Right forelimb (tissue), 1 donor: ENCODE measurements at places on chromosomes 2 and 18.

DNA sequence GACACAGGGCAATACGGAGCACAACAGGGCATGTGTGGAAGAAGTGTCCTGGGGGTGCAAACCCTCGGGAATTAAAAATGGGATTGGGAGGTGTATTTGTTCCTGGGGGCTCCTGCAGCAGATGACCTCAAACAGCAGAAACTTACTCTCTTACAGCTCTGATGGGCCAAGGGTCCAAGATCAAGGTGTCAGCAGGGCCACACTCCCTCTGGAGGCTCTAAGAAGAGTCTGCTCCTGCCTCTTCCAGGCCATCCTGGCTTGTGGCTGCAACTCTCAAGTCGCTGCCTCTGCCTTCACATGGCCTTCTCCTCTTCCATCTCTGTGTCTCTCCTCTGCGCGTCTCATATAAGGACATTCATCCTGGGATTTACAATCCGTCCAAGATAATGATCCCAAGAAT lies 12.4 kb upstream of the SPATA3 start:
- no peak for DNase-seq

GRCh38 chr2:218397463-218397819 lies 2.2 kb upstream of the CTDSP1 start:
- DNase-seq = no peak

DNA sequence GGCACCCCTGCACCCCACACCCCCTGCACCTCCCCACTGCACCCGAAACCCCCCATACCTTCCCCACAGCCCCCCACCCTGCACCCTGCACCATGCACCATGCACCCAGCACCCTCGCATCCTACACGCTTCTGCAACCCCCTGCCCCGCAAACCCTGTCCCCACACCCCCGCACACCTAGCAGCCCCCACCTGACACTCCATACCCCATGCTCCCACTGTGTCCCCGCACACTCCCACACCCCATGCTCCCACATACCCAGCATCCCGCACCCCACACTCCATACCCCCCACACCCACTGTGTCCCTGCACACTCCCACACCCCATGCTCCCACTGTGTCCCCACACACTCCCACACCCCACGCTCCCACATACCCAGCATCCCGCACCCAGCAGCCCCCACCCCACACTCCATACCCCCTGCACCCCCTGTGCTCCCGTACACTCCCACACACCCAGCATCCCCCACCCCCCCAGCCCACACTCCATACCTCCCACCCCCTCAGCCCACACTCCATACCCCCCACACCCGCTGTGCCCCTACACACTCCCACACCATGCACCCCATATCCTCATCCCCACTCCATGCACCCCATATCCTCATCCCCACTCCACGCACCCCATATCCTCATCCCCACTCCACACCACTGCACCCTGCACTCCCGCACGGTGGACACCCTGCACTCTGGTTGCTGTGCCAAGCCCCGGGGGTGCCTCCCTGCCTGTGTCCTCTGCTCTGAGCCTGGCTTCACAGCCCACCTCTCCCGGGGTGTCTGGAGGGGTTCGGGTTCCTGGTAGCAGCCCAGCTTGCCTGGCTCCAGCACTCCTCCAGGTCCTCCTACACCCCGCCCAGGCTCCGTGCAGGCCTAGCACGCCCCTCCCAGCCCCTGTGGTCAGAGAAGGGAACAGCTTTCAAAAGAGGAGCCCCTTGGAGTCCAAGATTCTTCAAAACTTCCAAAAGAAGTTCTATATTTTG lies 93.9 kb upstream of the CTDP1 start:
- peak; percentile 48 for DNase-seq

- no peak for DNase-seq
These were observed 281.0 kb downstream of the PRKCE start for GRCh38 chr2:45932278-45932975.
